ENCODE measurements at places on chromosomes 4 and X.

- DNase-seq: no peak
These were observed 60.4 kb downstream of the SLC30A9 start for GRCh38 chr4:42050516-42051249.

GRCh38 chr4:86928400-86929255 is 6.2 kb upstream of the AFF1 start:
- DNase-seq: no peak

DNA sequence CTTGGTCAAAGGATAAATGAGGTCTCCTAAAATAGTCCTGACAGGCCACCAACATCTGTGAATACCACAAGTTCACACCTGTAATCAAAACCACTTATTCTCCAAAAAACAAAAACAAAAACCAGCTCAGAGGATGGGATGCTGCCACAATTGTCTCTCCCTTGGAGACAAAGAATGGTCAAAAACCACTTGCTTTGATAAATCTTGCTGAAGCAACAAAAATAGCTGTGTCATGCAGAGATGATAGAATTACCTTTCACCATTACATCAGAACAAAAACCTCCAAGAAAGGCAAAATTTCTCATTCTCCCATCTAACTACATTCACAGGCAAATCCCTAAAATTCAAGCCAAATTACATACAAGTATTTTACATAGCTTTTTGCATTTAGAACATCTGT is 180.4 kb downstream of the MAML3 start:
- DNase-seq: no peak

DNA sequence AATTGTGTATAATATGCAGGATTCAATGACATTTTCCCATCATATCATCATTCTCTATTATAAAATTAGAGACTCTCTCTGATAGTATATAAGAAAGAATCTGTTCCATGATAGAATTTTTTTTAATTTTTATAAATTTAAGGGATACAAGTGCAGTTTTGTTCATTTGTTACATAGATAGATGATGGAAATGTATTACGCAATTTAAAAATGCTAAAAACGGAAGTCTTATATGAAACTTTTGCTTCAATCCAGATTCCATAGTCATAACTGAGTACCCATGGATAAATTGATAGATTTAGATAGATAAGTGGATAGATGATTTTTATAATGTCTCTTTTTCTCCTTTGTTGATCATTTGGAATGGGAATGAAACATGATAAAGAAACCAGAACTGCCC is 24.9 kb upstream of the MAGEB2 start:
- DNase-seq: no peak

- DNase-seq: peak; percentile 79
These were observed 112.5 kb upstream of the ATP6AP2 start for GRCh38 chrX:40468033-40468846.

DNA sequence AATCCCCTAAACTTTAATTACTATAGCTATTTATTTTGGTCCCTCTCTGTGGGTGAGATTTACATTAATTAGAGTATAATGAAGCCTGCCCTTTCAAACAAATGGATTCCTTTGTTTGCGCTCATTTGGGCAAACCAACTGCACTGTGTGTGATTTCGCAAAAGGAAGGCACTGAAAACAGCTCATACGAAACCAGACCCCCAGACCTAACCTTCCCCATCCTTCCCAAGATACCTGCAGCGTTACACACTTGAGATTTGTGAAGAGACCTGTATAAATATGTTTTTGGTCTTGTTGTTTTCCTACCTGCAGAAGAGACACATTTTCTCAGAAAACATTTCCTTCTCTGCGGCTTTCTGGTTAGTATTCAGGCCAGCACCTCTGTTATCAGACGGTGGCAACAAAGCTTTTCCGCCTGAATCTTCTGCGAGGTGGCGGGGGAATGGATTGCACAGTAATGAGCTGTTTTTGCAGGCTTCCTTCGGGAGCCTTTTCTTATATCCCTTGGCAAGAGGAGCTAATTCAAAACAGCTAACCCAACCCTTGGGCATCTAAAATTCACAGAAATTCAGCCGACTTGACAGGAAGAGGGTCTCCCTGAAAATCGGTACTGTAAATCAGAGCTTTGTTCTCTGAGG is 47.6 kb downstream of the CBLL2 start:
- DNase-seq: no peak

DNA sequence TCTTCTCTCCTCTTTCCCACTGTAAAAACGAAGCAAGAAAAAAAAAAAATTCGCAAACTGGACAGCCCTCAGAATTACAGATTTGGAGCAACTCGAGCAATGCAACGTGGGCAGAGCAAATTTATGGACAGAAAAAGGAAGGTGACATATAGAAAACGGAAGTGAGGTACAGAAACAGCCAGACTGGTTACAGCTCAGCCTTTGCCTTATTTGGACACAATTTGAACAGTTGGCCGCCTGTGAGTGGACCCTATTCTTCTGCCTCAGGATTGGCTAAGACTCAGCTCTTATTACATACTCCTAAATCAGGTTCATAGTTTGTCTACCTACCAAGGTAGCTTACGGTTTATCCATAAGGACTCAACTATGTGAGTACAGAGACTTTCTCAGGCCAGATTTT is 98.8 kb downstream of the SOWAHB start:
- DNase-seq: peak; percentile 19

GRCh38 chr4:98612318-98613250 is 45.8 kb downstream of the TSPAN5 start:
- DNase-seq: peak; percentile 32

DNA sequence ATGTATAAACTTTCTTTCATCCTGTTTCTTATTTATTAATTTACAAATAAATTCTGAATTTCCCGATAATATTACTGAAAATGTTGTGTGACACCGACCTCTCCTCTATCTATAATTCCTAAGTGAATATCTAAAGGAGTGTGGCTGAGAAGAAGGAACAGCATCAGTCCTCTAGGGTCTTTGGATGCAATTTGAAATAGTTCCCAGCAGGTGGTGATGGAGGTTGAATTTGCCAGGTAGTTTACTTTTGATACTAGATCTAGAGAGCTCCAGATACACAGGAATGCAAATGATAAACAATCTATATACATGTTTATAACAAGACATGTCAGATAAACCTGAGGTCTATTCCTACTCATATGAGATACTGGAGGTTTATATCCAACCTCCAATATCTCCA is 305.4 kb downstream of the PCDH18 start:
- peak; percentile 5 for DNase-seq

GRCh38 chr4:88134536-88135355 is 23.7 kb downstream of the ABCG2 start:
- DNase-seq: no peak

GRCh38 chr4:110196871-110197528 is 1.4 kb downstream of the ELOVL6 start:
- DNase-seq: peak; percentile 78

DNA sequence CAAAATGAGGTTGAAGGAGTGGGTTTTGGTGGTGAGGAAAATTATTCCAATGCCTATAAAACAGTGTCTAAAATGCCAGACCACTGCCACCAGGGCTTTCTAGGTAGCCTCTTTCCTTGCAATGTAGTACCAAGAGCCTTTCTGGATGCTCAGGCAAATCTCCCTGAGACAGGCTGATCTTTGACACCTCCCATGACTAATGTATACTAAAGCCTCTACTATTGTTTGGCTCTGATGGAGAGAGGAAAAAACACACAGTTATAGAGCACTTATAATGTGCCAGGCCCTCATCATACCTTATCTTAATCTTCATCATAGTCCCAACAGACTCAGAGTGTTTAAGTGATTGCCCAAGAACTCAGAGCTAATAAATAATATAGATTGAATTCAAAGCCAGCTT is 5.8 kb downstream of the MTMR8 start:
- no peak for DNase-seq

GRCh38 chrX:124194901-124195300 is 137.6 kb upstream of the TEX13D start:
- DNase-seq: no peak

GRCh38 chr4:147916351-147916750 is 184.5 kb downstream of the ARHGAP10 start:
- no peak for DNase-seq

Data from GM12865 (cell line).